Uterine smooth muscle cell (primary cell): ENCODE measurements at places on chromosomes 6 and 20. TPM values are rescaled to one million over a fixed set of nuclear protein-coding genes. Genes with fewer than 3 reads are reported as not detected.

The TAGAP gene
- total RNA-seq, result 0.12 TPM in 1 of 2 replicates, not detected in the other

The MAP3K5 gene
- total RNA-seq, result 24.2 and 33.6 TPM in 2 replicates

The ETV7 gene
- total RNA-seq, result 0.12 and 0.22 TPM in 2 replicates

The ME1 gene
- 25.8 and 32.7 TPM in 2 replicates for total RNA-seq

The OR12D3 gene
- not detected in 2 replicates for total RNA-seq

The TP53RK gene
- 13.7 and 14.2 TPM in 2 replicates for total RNA-seq

The CRISP3 gene
- not detected in 2 replicates for total RNA-seq

The RAD21L1 gene
- total RNA-seq, result 0.66 TPM in 1 of 2 replicates, not detected in the other

The FNDC1 gene
- under 0.01 TPM in 2 replicates for total RNA-seq

The ANGPT4 gene
- total RNA-seq, result not detected in 2 replicates

The SLC16A10 gene
- 0.12 and 0.33 TPM in 2 replicates for total RNA-seq

The LTV1 gene
- total RNA-seq, result 25.5 and 35.7 TPM in 2 replicates

The HLA-DOA gene
- total RNA-seq, result not detected in 2 replicates

The IER3 gene
- total RNA-seq, result 41.9 and 49.7 TPM in 2 replicates

The TBX18 gene
- total RNA-seq, result 3.2 and 3.8 TPM in 2 replicates
